Esophagus mucosa (tissue), 1 donor: ENCODE measurements at places on chromosomes 1 and 21. TPM values are rescaled to one million over a fixed set of nuclear protein-coding genes. Genes with fewer than 3 reads are reported as not detected.
A peak's percentile ranks its signal among the peaks of the same experiment; 100 is the strongest.

Gene EPHB2
- 2.2 TPM for total RNA-seq

Gene OR6P1
- total RNA-seq = not detected

DNA sequence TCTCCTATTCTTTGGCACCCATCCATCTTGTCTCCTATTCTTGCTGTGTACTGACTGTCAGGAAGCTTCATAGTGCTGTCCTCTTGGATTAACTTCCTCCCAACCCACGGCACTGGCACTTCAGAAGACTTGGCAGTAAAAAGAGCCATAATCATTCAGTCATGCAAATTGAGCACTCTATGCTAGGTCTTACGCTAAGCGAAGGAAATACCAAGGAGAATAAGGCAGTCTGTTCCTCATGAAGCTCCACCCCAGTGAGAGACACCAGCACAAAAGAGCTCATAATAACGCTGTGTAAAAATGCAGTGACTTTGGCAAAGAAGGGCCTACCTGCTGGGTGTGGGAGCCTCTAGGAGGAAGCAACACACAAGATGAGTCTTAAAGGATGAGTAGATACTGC is 67.1 kb downstream of the GFI1 start:
- no peak for ATAC-seq

- no peak for ATAC-seq
Observed at GRCh38 chr1:150015651-150016131, 5.2 kb upstream of the OTUD7B start.

DNA sequence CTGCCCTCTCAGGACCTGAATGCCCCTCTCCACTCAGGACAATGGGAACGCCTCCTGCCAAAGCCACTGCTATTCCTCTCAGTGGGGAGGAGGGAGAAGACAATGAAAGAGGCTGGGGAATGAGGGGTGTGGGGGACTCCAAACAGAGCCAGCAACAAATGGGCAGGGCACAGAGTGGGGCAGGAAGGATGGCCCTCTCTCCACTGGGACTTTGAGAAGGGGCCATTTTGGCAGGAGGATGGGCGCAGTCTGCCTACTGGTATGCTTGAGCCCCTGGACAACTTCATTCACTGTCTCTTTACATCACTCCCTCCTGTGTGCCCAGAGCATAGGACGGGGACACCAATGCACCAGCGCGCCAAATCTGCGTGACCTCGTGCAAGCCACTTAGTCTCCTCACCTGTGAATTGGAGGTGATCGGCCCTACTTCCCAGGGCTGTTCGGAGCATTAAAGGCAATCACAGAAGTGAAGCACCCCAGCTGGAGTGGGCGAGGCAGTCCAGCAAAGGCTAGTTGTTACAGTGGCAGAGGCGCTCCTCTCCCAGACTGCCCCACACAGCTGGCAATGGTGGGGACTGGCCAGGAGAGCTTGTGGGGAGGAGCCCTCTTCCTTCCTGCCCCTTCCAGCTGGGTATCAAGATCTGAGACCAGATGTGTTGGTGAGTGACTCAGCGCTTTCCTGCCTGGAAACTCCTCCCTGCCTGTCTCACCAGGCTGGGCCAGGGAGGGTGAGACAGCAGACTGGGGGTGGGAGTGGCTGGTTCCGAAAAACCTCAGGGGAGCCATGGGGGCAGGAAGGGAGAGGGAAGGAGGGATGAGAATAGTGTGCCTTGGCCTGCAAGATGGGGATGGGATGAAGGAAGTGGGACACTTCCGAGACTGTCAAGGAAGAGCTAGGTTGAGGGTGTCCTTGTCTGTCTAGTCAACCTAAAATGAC is 22.4 kb upstream of the SYNC start:
- ATAC-seq = peak; percentile 91

DNA sequence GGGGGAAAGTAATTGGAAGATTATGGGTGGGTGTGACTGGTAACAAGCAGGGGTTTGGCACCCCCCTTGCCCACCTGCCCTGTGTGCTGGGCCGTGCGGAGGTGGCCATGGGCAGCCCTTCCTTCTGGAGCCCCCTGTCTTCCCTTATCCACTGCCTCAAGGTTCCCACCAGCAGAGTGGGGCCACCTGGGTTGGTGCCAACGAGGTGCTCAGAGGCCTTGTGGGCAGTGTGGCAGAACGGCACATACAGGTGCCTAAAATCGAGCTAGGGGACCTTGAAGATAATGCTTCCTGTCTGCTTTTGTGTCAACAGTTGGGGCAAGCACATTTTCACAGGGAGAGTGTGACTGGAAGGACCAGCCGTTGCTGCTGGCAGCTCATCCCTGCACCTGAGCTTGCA is 161.8 kb downstream of the PCBP3 start:
- ATAC-seq = no peak

GRCh38 chr21:41895643-41896493 is 16.7 kb upstream of the PRDM15 start:
- no peak for ATAC-seq

GRCh38 chr1:97137862-97138514 is 416.4 kb downstream of the PTBP2 start:
- ATAC-seq = peak; percentile 77
